Astrocyte of the hippocampus (primary cell): ENCODE measurements at places on chromosomes 2 and 18.

GRCh38 chr2:26645762-26646161 lies 4.6 kb upstream of the CIB4 start:
- no peak for DNase-seq

- DNase-seq = no peak
These were observed 160.7 kb upstream of the ACAA2 start for GRCh38 chr18:49974079-49974478.

DNA sequence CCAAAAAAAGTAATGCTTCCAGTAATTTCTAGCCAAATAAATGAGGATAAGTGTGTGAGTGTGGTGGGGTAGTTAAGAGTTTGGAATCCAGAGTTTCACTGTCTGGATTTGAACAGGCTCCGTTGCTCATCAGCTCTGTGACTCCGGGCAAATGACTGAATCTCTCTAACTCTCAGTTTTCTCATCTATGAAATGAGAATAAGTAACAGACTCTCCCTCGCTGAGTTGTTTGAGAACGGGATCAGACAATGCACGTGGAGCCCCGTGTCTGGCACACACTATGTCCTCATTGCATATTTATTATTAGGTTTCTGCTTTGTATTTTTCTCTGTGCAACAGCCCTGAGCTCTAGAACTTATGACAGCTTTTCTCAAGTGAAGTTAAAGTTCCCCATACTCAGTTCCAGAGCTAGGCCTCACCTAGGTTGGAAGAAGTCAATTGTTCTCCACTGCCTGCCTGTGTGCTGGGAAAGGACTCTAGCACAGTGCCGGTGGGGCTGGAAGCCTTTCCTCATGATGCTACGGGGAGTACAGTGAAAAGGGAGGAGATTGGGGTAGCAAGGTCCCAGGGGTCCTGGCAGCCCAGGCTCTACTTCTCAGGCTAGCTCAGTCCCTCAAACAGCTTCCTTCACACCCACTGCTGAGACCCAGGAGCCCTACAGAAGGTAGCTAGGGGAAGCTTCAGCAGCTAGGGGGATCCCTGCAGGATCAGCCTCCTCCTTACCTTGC lies 1.7 kb upstream of the ICOS start:
- no peak for DNase-seq

DNA sequence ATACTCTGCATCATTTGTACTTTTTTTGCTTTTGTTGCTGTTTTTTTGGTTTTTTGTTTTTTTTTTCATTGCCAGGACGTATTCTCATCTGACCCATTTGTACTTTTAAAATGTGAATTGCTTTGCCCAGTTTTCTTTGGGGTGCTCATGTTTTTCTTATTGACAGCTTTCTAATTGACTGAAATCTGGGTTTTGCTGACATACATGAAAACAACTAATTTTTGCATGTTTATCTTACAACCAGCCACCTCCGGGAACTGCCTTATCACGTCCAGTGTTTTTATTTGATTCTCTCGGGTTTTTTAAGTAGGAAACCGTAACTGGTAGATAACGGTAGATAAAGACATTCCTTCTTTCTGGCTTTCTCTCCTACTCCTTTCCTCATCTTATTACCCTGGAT lies 38.6 kb downstream of the SNORC start:
- DNase-seq = no peak

GRCh38 chr2:68653538-68653982 lies 10.2 kb downstream of the PROKR1 start:
- DNase-seq = peak; percentile 85
